Esophagus muscularis mucosa (tissue), 4 donors: ENCODE measurements at places on chromosomes 11 and 22. TPM values are rescaled to one million over a fixed set of nuclear protein-coding genes. Genes with fewer than 3 reads are reported as not detected.

SCUBE1 gene
- total RNA-seq = 81.9 TPM

PANX2 gene
- 0.42 TPM for total RNA-seq

OR8A1 gene
- not detected for total RNA-seq

OR52E8 gene
- total RNA-seq = not detected

ARHGAP20 gene
- 9.4 TPM for total RNA-seq

MIOX gene
- total RNA-seq = not detected

TIGD3 gene
- total RNA-seq = not detected

- no peak for DNase-seq
Measured at GRCh38 chr11:10885703-10886363, 28.0 kb upstream of the ZBED5 start.

DNA sequence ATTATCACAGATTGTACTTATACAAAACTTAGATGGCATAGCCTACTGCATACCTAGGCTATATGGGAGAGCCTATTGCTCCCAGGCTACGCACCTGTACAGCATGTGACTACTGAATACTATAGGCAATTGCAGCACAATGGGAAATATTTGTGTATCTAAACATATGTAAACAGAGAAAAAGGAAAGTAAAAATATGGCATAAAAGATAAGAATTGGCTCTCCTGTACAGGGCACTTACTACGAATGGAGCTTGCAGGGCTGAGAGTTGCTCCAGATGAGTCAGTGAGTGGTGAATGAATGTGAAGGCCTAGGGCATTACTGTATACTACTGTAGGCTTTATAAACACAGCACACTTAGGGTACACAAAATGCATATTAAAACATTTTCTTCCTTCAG, 13.2 kb downstream of the APOL6 start:
- DNase-seq = no peak

DNA sequence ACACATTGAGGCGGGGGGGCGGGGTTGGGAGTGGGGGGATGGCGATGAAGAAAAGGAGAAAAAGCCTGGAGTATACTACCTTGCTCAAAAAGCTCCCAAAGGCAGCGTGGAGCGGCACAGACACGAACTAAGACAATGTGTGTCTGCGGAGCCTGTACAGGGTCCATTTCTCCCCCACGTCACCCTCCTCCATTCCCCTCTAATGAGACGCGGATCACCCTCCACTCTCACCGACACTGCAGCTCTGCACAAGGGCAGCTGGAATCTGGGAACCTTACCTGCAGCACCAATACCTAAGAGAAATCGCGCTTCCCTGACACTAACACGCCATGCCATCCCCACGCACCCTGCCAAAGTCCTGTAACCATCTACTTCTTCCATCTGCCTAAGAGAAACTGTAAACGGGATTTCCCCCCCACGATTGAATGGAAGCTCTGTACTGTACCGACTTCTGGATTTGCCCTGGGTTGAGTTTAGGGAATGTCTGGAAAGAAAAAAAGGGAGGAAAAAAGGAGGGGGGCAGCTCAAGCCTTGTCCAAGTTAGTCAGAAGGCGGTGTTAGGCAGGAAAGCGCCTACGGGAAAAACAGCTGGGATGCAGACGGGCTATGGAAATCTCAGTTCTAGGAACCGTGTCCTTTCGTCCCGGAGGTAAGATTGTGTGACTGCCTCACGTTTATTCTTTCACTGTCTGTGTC, 125.7 kb upstream of the C11orf58 start:
- DNase-seq = no peak

DNA sequence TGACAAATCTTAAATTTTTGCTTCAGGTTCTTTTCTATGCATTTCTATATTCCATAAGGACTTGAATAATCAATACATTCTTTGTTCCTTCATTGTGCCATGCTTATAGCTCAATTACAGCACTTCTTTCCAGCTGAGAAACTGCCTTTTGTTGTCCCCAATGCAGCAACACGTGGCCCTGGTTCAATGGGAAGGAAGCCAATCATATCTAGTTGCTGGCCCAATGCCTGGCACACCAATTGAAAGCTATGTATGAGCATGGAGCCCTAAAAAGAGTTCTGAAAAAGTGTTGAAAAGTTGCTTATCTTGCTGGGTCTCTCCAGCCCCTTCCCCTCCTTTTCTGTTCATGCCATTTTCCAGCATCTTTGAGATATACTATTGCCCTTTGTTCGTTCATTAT, 448.0 kb upstream of the FAT3 start:
- no peak for DNase-seq

DNA sequence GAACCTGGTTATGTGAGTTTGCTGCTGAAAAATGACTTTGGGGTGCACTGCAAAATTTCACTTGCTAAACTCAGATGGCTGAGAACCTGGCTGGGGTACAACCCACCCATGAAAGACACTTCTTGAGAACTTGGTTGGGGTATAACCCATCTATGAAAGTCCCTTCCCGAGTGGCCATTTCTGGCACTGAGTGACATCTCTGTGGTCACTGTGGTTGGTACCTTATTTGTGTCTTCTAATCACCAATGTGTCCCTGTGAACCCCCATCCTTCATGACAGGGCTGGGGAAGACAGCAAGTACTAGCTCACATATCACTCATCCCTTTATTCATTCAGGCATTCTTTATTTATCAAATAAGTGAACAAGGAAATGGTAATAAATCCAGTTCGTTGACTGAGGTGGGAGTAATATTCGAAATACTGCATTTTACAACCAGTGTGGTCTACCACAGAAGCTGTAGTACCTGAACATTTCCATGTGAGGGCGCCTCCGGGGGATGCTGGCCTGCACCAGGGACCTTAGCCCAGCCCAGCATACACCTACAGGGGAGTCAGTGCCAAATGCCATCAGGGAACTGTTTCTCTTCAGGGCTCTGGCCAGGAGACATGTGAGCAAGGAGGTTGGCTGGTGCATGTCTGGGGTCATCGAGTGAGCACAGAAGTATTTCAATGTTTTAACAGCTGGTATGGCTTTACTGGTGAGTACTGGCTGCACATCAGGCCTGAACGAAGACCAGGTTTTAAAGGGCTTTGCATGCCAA, 122.1 kb downstream of the CSNK2A3 start:
- no peak for DNase-seq

DNA sequence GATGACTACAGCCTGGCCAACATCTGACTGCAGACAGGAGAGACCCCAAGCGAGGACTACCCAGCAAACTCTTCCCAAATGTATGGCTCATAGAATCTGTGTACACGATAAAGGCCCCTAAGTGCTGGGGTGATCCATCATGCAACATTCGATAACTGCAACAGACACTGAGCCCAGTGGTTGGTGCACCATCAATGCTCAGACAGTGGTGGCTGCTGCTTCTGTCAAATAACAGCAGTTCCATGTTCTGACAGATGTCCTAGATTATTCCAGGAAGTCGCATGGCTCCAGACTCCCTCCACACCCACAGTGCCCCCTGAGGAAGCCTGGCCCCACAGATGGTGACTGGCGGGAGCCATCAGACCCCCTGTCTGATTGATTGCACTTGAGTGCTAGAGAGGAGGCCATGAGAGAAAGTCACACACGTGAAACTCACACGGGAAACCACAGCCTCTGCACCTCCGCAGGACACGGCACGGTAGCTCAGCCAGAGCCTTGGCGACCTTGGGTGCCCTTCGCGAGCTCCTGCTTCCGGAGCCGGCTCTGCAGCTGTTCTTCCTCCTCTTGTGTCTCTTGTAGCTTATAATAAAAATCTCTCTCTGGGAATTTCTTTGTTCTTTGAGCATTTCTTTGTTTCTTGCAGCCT, 1155.9 kb downstream of the TBC1D22A start:
- peak; percentile 89 for DNase-seq

- DNase-seq = no peak
Measured at GRCh38 chr11:35955636-35956035, 11.8 kb downstream of the LDLRAD3 start.
